ENCODE measurements at places on chromosomes 1 and 21.

DNA sequence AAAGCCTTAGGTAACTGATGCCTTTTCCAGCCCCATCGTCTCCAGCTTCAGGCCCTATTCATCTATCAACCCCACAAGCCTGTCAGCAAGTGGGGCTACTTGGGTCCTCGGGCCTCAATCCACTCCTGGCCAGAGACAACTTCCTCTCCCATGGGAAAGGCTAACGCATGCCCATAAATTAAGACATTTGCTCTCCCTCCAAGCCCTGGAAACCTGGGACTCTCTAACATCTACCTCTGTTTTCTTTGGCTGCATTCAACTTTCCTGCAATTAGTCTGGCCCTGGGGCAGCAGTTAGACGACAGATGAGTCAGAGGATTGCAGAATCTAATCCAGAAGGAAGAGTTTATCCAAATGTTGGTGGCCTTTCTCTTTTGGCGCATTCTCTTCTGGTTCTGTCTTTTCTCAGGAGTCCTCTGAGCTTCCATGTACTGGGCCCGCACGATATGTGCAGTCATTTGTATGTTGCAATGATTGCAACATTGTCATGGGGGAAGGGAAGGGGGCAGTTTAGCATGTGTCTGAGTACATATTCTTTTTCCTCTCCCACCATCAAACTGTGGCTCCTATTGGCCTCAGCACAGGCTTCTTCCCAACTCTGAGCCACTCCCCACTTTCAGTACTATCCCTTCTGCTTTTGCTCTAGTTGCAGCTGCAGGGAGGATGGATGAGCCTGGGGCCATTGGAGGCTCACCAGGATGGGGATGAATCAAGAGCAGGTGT, 54.4 kb downstream of the NAV1 start:
- no peak for DNase-seq

GRCh38 chr1:235211517-235211916, 50.5 kb upstream of the RBM34 start:
- DNase-seq: no peak

- DNase-seq: no peak
Observed at GRCh38 chr1:150056407-150056806, 11.2 kb upstream of the VPS45 start.

DNA sequence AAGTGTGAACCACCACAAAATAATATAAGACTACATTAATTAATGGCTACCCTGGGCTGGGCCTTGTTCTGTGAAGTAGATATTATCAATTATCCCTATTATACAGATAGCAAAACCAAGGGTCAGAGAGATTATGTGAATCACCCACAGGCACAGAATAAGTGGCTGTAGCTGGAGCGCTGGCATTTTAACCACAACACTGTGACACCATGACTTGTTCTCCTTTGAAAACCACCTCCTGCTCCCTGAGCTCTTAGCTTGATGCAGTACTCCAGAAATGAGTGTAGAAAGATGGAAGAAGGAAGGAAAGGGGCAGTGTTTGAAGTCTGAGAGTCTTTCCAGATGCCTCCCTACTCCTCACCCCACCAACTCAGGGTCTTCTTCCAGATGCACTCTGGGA, 29.5 kb upstream of the JUN start:
- no peak for DNase-seq

- DNase-seq: no peak
Observed at GRCh38 chr1:180239145-180240096, 9.4 kb downstream of the LHX4 start.

- no peak for DNase-seq
Observed at GRCh38 chr1:65063025-65063424, 85.0 kb upstream of the AK4 start.

GRCh38 chr1:41689558-41689981, 205.1 kb upstream of the EDN2 start:
- DNase-seq: no peak

DNA sequence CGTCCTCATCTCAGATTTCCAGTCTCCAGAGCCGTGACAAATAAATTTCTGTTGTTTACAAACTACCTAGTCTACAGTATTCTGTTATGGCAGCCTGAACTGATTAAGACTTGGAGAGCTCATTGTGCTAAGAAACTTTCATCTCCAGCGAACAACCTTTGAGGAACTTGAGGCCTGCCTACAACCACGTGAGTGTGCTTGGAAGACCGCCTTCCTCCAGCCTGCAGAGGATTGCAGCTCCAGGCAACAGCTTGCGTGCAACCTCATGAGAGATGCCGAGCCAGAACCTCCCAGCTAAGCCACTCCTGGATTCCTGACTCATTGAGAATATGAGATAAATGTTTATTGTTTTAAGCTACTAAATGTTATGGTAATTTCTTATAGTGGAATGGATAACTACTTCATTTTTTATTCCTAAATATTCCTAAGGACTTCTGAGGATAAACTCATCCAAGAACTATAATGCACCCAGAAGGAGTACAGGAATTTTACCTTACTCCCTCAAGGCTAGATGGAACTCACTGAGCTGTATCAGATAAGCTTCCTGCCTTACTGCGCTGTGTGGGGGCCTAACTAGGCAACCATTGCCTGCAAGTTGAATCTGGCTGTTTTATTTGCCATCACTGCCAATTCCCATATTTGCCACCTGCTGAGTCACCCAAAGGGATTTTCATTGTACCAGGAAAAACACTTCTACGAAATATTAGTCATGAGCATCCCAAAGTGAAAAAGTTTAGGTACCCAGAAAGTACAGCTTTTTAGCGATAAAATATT, 17.6 kb downstream of the FAM177B start:
- no peak for DNase-seq

- DNase-seq: no peak
Observed at GRCh38 chr1:224819861-224820260, 109.6 kb upstream of the DNAH14 start.
